Globus pallidus (tissue), 1 donor: ENCODE measurements at places on chromosomes 2 and 18.

DNA sequence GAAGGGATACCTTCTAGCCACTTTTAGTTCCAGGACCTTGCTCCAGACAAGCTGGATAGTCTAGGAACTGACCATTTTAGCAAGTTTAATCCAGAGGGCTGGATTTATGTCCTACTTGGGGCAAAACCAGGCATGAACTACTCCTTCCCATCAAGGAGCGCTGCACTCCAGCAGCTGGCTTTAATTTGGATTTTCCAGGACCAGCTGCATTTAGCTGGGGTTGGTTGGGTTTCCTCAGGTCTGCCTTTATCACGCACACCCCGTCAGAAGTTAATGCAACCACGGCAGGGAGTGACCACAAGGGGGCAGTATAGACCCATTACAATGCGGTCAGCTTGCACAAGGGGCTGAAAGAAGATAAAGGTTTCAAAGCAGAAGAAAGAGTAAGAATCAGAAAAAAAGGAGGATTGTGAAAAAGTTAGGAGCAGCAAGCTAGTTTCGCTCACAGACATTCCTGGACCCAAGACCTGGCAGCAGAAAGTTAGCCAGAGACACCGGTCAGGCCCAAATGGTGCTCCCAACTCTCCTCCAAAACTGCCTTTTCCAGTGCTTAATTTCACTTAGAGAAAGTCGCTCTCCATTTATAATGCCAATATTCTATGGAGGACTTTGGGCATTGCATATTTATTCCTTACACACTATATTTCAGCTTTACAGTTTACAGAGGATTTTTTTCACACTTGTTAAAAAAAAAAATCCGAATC, 40.1 kb downstream of the SLC4A1AP start:
- DNase-seq, result peak; percentile 61

DNA sequence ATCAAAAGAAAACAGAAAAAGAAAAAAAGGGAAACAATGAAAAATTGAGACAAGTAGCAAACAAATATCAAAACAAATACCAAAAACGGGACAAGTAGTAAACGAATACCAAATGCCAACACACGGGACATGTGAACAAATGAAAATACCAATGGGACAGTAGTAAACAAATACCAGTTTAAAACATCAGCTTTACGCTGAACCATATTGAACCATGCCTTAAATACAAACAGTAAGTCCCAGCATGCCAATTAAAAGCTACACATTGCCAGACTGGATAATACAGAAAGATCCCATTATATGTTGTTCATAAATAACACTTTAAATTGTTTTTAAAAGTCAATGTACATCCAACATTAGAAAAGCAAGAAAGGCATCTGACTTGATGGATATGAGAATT, 114.2 kb downstream of the NBAS start:
- DNase-seq, result no peak

- DNase-seq, result no peak
Measured at GRCh38 chr2:146730882-146731281, 1113.9 kb upstream of the ACVR2A start.

GRCh38 chr2:1407950-1408675, 5.2 kb upstream of the TPO start:
- DNase-seq, result no peak

DNA sequence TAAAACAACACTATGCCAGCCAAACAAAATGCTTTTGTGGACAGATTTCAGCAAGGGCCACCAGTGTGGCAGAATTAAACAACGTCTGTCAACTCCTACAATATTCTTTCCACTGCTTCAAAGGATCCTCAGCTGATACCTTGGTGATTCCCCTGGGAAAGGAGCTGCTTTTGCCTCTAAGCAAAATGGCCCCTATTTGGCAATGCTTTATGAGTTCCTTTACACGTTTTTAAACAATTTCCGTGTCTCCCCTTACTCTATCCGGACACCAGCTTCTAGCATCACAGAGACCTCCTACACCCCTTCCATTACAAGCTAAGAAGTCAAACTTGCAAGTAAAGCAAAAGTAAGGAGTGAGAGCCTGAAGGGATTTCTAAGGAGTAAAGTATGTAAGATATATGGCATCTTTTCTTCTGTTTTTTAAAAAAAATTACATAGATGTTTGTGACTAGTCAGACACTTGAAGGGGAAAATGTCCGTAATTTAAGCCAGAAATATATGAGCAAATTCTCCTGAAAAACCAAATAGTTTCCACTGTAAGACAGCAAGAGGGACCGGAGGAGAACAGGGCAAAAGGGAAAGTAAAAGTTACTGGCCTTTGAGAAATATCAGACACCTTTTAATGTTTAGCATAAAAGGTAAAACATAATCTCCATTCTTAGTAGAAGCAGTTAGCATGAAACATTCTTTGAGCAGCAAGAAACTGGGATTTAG, 1.9 kb downstream of the SOS1 start:
- no peak for DNase-seq
